Lung (tissue), 17 donors: ENCODE measurements at places on chromosomes 11 and 22. TPM values are rescaled to one million over a fixed set of nuclear protein-coding genes. Genes with fewer than 3 reads are reported as not detected.

- no peak overlapping the region for H3K27ac ChIP-seq
- DNase-seq: no peak
- no peaks in the 10 kb centered on the region for H3K27me3 ChIP-seq
- H3K4me3 ChIP-seq: no peak overlapping the region
- H3K4me1 ChIP-seq: peaks cover 22% of the 10 kb centered on the region
Measured at GRCh38 chr11:103110391-103110790, 1.2 kb downstream of the DYNC2H1 start.

DNA sequence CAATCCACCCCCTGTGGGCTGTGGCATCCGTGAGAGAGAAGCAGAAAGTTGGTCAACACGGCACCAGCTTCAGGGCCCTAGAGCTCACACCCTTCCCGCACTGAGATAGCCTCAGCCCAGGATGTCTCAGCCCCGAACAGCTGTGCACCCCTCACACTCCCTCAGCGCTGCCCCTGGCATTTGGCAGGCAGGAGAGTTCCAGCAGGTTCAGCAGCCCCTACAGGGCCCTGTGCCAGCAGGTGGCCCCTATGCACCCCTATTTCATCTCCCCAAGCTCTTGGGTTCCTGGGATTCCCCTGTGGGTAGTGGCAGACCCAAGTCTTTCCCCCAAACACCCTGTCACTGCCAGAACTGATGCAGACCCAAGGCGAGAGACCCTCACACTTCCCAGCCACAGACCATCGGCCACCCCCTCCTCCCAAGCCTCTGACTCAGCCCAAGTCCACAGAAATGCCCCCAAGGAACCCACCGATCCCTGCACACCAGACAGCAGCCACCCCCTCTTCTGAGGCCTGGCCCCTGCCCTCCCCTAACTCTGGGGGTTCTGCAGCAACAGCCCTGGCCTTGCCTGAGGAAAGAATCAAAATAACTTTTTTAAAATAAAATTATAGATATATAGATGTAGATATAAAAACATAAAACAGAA, 183.6 kb downstream of the IGLL1 start:
- no peaks in the 10 kb centered on the region for H3K4me1 ChIP-seq
- H3K27me3 ChIP-seq: no peaks in the 10 kb centered on the region
- H3K36me3 ChIP-seq: no peaks in the 10 kb centered on the region
- H3K27ac ChIP-seq: no peak overlapping the region

OR8G1 gene
- not detected for total RNA-seq

DNA sequence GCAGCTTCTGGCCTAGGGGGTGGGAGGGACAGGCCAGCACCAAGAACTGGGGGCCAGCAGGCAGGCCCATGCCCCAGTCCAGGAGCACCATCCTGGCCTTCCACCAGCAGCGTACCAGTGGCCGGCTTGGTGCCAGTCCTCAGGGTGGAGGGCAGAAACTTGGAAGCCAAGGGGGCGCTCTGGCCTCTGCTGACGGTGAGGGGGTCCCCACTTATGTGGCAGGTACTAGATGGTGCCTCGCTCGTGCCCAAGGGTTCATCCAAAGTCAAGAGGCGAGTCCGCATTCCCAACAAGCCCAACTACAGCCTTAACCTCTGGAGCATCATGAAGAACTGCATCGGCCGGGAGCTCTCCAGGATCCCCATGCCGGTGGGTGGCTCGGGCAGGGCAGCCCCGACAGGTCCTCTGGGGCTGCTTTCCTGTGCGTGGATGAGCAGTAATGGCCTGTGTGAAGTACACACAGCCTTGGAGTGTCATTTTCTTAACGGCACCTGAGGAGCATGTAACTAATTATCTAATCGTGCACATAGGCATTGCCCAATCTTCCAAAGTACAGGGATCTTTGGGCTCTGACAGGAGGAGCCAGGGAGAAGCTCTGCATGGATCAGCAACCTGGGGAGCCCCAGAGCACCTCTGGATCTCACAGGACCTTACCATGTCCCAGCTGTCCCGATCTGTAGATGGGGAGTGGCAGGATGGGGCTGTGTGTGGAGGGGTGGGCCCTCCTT, 79.1 kb downstream of the MORC2 start:
- H3K27me3 ChIP-seq: no peaks in the 10 kb centered on the region
- no peaks in the 10 kb centered on the region for H3K4me1 ChIP-seq
- peaks cover 3% of the 10 kb centered on the region for H3K36me3 ChIP-seq
- H3K27ac ChIP-seq: no peak overlapping the region
- no peak for DNase-seq
- no peak overlapping the region for H3K4me3 ChIP-seq
